ENCODE measurements at places on chromosomes 3 and 15. TPM values are rescaled to one million over a fixed set of nuclear protein-coding genes. Genes with fewer than 3 reads are reported as not detected.

DNA sequence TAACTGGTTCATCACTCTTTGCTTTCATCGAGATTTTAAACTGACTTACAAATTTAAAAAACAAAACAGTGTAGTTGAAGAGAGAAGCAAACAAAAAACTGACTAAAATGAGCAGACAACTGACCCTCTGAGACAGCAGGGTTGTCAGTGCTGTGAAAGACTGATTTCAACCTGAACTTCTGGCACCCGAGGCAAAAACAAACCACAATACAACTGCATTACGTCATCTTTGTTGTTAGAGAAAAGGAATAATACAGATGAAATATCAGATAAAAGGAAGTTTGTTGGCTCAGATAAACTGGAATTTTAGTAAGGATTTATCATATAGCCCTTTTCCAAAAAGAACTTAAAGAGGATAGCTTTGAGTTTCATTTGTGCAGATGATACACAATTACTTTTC is 51.1 kb downstream of the PARP15 start:
- DNase-seq = no peak

Gene ARL14
- polyA plus RNA-seq = not detected

DNA sequence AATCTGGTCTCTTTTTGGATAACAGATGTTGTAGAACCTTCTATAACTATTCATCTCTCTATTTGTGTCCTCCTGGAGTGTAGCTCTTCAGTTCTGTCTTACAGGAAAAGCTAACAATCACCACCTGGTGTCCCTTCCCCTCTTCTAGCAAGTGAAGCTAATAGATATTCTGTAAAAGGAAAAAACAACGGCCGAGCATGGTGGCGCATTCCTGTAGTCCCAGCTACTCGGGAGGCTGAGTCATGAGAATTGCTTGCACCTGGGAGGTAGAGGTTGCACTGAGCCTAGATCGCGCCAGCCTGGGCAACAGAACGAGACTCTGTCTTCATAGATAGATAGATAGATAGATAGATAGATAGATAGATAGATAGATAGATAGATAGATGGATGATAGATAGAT is 779.4 kb downstream of the TUSC7 start:
- no peak for DNase-seq

Gene ATOSA
- 9.0 TPM for polyA plus RNA-seq

- no peak for DNase-seq
Measured at GRCh38 chr15:72933976-72934375, 118.3 kb upstream of the NEO1 start.

Data from naive thymus-derived CD8-positive, alpha-beta T cell (primary cell).